ENCODE measurements at places on chromosomes 1 and 21.

GRCh38 chr1:207904391-207904790 is 6.5 kb downstream of the CD34 start:
- DNase-seq: no peak

- DNase-seq: no peak
Measured at GRCh38 chr1:156124557-156125483, 10.3 kb downstream of the LMNA start.

DNA sequence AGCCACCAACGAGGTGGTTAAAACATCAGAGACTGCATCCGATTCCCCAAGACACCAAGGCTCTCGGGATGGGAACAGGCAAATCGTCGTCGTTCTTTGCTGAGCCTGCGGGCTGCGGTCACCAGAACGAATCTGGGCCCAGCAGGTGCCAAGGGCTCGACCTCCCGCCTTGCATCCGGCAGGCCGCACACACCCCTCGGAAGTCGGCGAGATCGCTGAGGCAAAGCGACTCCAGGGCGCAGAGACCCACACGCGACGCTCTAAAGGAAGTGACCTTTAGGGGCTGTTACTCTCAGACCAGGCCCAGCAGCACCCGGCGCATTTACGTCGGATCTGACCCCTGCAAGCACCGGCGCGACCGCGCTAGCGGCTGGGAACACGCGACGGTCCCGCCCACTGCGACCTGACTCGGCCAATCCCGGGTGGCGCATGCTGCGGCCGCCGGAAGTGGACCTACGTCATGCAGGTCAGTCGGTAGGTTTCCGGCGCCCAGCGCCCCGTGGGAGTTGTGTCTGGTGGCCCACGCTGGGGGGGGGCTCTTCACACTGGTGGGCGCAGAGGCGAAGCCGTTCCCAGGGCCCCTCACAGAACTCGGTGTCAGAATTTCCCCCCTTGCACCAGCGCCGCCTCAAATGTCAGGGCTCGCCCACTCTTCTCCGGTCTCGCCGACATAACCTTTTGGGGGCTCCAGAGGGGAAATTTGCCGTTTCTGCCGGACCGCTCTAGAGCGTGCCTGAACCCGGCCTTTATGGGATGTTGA is 7.5 kb upstream of the PARK7 start:
- peak; percentile 67 for DNase-seq

GRCh38 chr1:236480758-236481436 is 42.9 kb upstream of the LGALS8 start:
- DNase-seq: no peak

- no peak for DNase-seq
Measured at GRCh38 chr1:178684111-178684510, 40.9 kb upstream of the RALGPS2 start.

Data from AG09319 (cell line).